Stimulated activated CD4-positive, alpha-beta T cell treated with anti-CD3 and anti-CD28 coated beads, Interleukin-2, amount 100 ng/mL, for 48 hours (primary cell): ENCODE measurements at places on chromosomes 3 and 15.

GRCh38 chr15:100107606-100108225 is 234.1 kb downstream of the ADAMTS17 start:
- DNase-seq, result no peak

DNA sequence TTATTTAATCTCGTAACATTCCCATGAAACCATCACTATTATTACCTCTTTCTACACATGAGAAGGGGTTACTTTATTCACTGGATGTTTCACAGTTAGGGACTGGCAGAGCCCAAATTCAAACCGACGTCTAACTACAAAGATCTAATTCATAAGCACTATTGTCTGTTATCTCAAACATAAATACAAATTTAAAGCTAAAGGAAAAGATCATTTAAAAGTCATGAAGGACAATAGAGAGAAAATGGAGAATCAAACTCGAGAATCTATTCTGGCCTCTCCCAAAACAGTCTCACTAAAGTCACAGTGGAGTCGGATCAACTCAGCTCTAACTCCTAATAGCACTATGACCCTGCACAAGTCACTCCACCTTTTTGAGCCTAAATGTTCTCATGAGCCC is 287.7 kb downstream of the ZIC4 start:
- no peak for DNase-seq

DNA sequence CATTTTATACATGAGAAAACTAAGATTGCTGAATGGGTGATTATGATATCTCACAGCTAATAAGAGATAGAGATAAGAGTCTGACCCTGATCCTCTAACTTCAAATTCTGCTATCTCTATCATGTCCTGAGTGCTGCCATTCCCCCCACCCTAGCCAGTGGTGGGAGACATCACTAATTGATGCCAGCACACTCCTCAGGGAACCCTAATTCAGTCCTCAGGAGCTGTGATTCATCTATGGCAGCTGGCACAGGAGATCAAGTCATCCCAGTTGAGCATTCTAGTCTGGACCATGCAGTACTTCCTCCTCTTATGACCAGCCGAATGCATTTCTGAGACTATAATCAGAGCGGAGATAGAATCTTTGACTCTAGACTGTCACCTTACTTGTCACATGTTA is 71.9 kb downstream of the SYNM start:
- no peak for DNase-seq

- DNase-seq, result no peak
Observed at GRCh38 chr3:89032346-89033013, 74.9 kb upstream of the EPHA3 start.

- DNase-seq, result peak; percentile 7
Observed at GRCh38 chr3:140898340-140899180, 43.1 kb upstream of the SLC25A36 start.

- no peak for DNase-seq
Observed at GRCh38 chr3:189258261-189258660, 86.5 kb downstream of the TPRG1 start.

DNA sequence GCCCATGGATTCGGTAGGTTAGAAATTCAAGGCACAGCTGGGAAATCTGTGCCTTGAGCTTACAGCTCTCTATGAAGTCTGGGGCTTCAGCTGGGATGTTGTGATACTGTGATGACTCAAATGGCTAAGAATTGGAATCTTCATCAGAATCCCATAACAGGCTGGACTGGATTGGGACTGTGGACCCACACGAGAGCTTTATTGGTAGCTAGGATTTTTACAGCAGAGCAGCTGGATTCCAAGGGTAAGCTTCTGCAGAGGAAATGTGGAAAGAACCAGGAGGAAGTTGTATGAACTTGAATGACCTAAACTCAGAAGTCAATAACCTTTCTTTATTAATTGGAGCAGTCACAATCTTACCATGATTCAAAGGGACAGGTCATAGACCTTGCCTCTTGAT is 1187.1 kb downstream of the ROBO1 start:
- no peak for DNase-seq

- no peak for DNase-seq
Observed at GRCh38 chr3:6568999-6569493, 291.9 kb upstream of the GRM7 start.

DNA sequence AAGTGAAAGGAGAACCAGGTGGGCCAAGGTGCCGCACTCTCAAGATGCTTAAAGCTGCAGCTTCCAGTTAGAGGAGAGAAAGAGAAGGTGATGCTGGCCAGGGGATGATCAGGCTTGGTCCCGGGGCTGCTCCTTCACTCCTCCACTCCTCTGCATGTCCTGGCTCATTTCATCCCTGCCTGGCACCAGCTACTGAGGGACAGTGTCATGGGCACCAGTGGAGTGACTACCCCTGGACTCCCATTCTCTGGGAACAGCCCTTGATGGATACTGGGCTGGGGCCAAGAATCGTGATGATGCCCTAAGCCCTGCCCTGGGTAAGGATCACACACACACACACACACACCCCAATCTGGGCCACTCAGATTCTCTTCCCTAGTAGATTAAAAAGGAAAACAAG is 243.7 kb downstream of the UACA start:
- DNase-seq, result no peak

DNA sequence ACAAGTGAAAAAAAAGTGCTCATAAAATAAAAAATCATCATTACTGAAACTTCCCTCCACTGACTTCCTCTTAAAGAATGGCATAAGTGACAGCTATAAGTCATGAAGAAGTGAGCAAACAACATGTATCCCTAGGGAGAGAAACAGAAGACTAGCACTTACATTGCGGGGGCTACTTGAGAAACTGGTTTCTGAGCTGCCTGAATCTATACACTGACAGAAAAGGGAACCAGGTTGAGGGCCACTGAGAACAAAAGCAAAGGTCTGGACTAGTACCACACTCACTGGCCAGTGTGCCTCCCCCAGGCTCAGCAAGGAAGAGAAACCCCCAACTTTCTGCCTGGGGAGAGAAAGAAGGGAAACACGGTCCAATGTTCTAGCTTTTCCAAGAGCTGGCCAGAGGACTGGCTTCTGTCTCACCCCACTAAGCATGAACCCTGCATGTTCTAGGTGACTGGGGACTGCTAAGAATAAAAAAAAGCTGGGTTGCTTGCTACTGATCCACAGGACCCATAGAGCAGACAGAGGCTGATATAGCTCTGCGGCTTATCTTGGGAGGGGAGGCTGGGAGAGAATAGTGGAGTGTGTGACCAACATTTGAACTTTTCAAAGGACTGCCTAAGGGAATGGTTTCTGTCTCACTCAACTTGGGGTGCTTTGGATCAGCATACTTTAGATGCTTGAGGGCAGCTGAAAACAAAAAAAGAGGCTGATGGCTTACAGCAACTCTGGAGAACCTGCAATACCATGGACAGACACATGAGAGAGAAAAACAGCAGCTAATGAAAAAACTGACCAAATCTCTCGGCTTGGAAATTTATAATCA is 8.1 kb downstream of the RAD18 start:
- DNase-seq, result no peak
